ENCODE measurements at places on chromosomes 3 and 15.
A peak's percentile ranks its signal among the peaks of the same experiment; 100 is the strongest.

DNA sequence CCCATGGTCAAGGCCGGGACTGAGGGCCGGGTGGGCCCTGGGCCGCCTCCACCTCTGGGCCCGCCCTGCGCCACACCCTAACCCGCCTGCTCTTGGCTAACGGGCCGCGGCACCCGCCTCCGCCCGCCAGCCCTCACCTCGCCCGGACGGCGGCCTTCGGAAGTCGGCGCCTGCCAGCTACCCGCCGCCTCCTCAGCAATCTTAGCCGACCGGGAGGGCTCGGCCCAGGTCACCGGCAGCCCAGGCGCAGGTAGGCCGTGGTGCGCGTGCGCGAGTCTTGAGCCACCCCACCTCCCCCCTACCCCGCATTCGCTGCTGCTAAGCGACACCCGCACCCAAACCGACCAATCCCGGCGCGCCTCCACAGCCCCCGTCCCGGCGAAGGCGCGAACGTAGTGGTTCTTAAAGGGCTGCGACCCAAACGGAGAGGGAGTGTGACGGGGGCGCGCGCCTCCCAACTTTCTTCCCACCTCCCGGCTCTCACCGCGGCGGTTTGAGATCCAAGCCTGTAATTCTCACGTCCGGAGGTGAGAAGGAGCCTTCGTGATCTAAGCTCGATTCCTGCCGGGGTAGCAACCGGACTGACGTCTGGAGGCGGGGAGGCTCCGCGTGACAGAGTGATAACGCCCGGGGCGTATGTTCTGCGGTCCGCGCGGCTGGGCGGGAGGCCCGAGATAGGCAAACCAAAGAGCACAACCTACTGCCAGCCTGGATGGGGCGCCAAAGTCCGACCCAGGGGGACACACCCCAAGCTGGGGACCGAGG is at the start of gene SEC22C:
TSS of gene SEC22C (minus strand) at position 259 of the 765 bp plus-strand sequence. CDS start 12,921 bp downstream, outside the sequence.
- H3K27me3 ChIP-seq = no peaks in the 10 kb centered on the region
- DNase-seq = peak; percentile 98
- peaks cover 41% of the 10 kb centered on the region for H3K4me1 ChIP-seq
- peak within 1 kb of the TSS; percentile 83 for H3K4me3 ChIP-seq
- peak within 1 kb of the TSS; percentile 92 for H3K27ac ChIP-seq

- H3K36me3 ChIP-seq = peaks cover 3% of the 10 kb centered on the region
- no peak for DNase-seq
- H3K27me3 ChIP-seq = no peaks in the 10 kb centered on the region
- H3K4me3 ChIP-seq = no peak overlapping the region
- no peaks in the 10 kb centered on the region for H3K4me1 ChIP-seq
Measured at GRCh38 chr15:81666839-81667238, 292.8 kb upstream of the TMC3 start.

GRCh38 chr3:54963641-54964040 is 35.8 kb upstream of the LRTM1 start:
- no peaks in the 10 kb centered on the region for H3K27me3 ChIP-seq
- peaks cover 28% of the 10 kb centered on the region for H3K4me1 ChIP-seq
- H3K36me3 ChIP-seq = no peaks in the 10 kb centered on the region
- H3K4me3 ChIP-seq = no peak overlapping the region

GRCh38 chr3:160618878-160619277 is 53.5 kb upstream of the KPNA4 start:
- H3K4me3 ChIP-seq = no peak overlapping the region
- no peak for DNase-seq
- no peaks in the 10 kb centered on the region for H3K36me3 ChIP-seq
- H3K27ac ChIP-seq = no peak overlapping the region

GRCh38 chr3:129553719-129554118 is 10.7 kb downstream of the H1-8 start:
- peaks cover 36% of the 10 kb centered on the region for H3K4me1 ChIP-seq
- no peak overlapping the region for H3K4me3 ChIP-seq
- DNase-seq = no peak
- peaks cover 5% of the 10 kb centered on the region for H3K36me3 ChIP-seq
- H3K27me3 ChIP-seq = no peaks in the 10 kb centered on the region

GRCh38 chr3:182503401-182503800 is 289.9 kb upstream of the ATP11B start:
- no peak overlapping the region for H3K4me3 ChIP-seq
- peaks cover 58% of the 10 kb centered on the region for H3K4me1 ChIP-seq
- H3K27me3 ChIP-seq = no peaks in the 10 kb centered on the region
- H3K36me3 ChIP-seq = no peaks in the 10 kb centered on the region
- DNase-seq = no peak
- H3K27ac ChIP-seq = no peak overlapping the region

GRCh38 chr3:24503616-24504113 is 9.0 kb upstream of the THRB start:
- H3K4me3 ChIP-seq = no peak overlapping the region
- no peaks in the 10 kb centered on the region for H3K36me3 ChIP-seq
- no peak overlapping the region for H3K27ac ChIP-seq
- H3K27me3 ChIP-seq = no peaks in the 10 kb centered on the region

GRCh38 chr3:32203854-32204253 is 34.6 kb upstream of the CMTM8 start:
- DNase-seq = no peak
- no peaks in the 10 kb centered on the region for H3K36me3 ChIP-seq
- H3K27me3 ChIP-seq = no peaks in the 10 kb centered on the region
- no peak overlapping the region for H3K4me3 ChIP-seq
- H3K4me1 ChIP-seq = no peaks in the 10 kb centered on the region

GRCh38 chr3:184805351-184806038 is 6.5 kb upstream of the VPS8 start:
- no peaks in the 10 kb centered on the region for H3K27me3 ChIP-seq
- H3K4me3 ChIP-seq = no peak overlapping the region
- no peak overlapping the region for H3K27ac ChIP-seq
- DNase-seq = no peak

- peaks cover 74% of the 10 kb centered on the region for H3K4me1 ChIP-seq
- peak; percentile 62 for DNase-seq
- H3K4me3 ChIP-seq = peak overlapping the region; percentile 79
- H3K36me3 ChIP-seq = no peaks in the 10 kb centered on the region
Measured at GRCh38 chr15:37106490-37107001, 6.2 kb upstream of the MEIS2 start.

- H3K36me3 ChIP-seq = peaks cover 4% of the 10 kb centered on the region
- H3K4me1 ChIP-seq = no peaks in the 10 kb centered on the region
- peaks cover 33% of the 10 kb centered on the region for H3K27me3 ChIP-seq
- H3K4me3 ChIP-seq = no peak overlapping the region
Measured at GRCh38 chr15:96217983-96218382, 112.5 kb upstream of the NR2F2 start.

DNA sequence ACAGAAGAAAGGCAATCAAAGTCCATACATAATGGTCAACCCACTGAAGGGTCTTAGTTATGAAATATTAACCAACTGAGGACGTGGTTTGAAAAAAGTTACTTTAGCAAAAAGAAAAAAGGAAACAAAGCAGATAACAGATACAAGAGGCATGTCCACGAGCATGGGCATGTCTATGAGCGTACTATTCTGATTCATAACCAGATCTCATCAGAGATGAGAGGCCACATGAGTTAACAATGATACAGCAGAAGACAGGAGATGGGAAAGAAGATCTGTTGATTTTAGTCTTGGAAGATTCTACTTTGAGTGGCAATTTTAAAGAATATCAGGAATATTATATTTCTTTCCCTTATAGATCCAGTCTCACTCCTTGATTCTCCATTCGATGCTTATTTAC is 262.9 kb upstream of the SLITRK3 start:
- no peaks in the 10 kb centered on the region for H3K4me1 ChIP-seq
- H3K4me3 ChIP-seq = no peak overlapping the region
- DNase-seq = no peak
- H3K27ac ChIP-seq = no peak overlapping the region

- H3K4me3 ChIP-seq = no peak overlapping the region
- DNase-seq = no peak
- H3K4me1 ChIP-seq = no peaks in the 10 kb centered on the region
- H3K36me3 ChIP-seq = peaks cover 10% of the 10 kb centered on the region
- no peak overlapping the region for H3K27ac ChIP-seq
- no peaks in the 10 kb centered on the region for H3K27me3 ChIP-seq
Measured at GRCh38 chr15:75356517-75356916, 9.7 kb downstream of the NEIL1 start.

DNA sequence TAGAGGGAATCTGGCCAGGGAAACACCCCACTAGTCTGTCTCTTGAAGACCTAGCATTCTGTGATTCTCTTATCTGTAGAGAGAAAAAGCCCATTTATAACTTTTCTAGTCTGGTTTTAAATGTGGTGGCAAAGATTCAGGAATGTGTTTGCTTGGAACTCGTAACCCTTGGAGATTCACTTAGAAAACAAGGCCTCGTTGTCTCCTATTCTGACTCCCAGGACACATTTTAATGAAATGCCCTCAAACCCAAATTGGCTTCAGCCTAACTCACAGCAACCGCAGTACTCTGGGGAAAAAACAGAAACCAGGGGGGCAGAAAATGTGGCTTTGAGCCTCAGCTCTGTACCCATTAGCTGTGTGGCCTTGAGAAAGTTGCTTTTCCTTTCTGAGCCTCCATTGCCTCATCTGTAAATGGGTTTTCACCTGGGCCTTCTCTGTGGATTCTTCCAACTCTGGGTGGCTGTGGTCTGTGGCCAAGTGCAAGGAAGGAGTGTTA is 36.5 kb downstream of the RPLP1 start:
- H3K36me3 ChIP-seq = peaks cover 5% of the 10 kb centered on the region
- H3K27me3 ChIP-seq = no peaks in the 10 kb centered on the region
- no peak for DNase-seq
- no peak overlapping the region for H3K4me3 ChIP-seq
- no peaks in the 10 kb centered on the region for H3K4me1 ChIP-seq
- H3K27ac ChIP-seq = no peak overlapping the region

Measured in WTC11 (cell line).